ENCODE measurements at places on chromosomes 7 and 10.

GRCh38 chr10:17175551-17175950 lies 25.9 kb downstream of the TRDMT1 start:
- DNase-seq = peak; percentile 15

- DNase-seq = no peak
These were observed 5.3 kb downstream of the WIPF3 start for GRCh38 chr7:29811586-29811985.

DNA sequence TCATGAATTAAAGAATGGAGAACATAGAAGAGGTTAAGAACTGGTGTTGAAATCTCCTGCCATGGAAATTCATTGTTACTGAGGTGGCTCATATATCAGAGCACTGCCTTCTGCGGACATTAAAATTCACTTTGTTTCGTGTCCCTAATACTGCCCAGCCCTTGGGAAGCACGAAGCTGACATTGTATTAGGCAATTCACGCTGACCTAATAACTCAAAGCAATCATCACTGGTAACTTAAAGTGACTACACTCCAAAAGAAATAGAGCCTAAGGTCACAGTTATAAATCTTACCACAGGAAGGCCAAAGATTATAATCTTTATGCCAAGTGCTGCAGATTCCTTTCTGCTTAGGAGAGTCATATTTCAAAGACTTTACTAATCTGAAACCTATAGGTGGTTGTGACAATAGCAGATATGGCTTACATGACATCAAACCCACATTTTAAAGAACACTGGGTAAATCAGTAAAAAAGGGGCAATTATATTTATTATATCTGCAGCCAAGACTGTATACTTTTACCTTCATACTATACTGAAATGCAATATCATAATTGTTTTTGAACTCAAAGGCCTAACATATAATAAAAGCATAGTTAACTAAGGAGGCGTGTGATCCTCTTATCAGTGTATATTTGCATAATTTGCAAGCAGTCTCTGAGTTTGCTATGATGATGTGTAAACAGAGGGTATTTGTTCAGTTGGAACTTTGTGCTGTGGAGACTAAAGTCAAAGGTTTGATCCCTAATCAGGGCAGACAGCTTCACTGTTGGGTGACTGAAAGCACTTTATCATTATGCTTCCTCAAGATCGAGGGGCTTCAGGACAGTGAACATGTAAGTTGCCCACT lies 51.9 kb upstream of the CAPZA2 start:
- DNase-seq = no peak

- DNase-seq = no peak
These were observed 7.9 kb downstream of the CCDC3 start for GRCh38 chr10:12993595-12993994.

GRCh38 chr10:35819736-35820135 lies 177.6 kb upstream of the FZD8 start:
- DNase-seq = no peak

- no peak for DNase-seq
These were observed 14.6 kb downstream of the AGAP3 start for GRCh38 chr7:151100921-151101320.

GRCh38 chr10:22606164-22606614 lies 108.2 kb downstream of the PIP4K2A start:
- DNase-seq = peak; percentile 68

- DNase-seq = no peak
These were observed 12.1 kb upstream of the MRPS17 start for GRCh38 chr7:55939514-55940123.

DNA sequence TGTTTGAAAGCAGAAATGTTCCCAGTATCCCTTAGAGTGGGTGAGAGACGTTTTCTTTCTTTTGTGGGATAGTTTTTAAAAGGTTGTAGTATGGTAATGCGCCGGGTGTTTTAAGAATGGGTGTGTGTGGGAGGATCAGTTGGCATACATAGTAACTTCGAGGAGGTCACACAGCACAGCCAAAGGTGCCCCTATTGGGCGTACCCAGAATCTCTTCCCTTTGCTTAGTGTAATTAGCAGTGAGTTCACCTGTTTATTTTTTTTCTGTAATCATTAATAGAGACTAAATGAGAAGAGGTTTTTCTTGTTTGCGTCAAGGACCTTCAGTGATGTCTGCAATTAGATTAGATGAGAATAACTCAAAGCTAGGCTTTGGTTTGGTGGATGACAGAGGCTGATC lies 1.5 kb downstream of the PLEKHA8 start:
- peak; percentile 27 for DNase-seq

- no peak for DNase-seq
These were observed 9.5 kb upstream of the RAMP3 start for GRCh38 chr7:45147858-45148652.

DNA sequence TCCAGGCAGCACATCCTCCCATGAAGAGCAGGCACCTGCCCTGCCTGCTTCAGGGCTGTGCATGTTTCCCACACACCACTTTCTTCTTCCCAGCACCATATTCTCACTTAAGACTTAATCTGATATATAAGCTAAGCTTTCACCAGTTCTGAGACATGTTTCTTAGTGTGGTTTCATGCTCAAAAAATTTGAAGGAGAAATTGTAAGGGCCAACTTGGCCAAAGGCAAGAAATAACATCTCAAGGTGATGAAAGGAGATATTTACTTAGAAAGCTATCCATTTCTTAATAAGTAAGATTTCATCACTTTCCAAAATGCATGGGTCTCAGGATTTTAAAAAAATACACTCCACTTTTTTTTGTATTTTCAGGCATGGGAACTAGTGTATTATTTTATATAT lies 468.1 kb upstream of the AKR1E2 start:
- DNase-seq = no peak

GRCh38 chr7:142787034-142787768 lies 16.4 kb downstream of the PRSS2 start:
- DNase-seq = peak; percentile 18

GRCh38 chr10:80146918-80147317 lies 14.4 kb downstream of the PLAC9 start:
- no peak for DNase-seq

Data from CD4-positive, alpha-beta T cell treated with Interleukin-10 for 1 hour (primary cell).